ENCODE measurements at places on chromosomes 7 and 10.

GRCh38 chr7:148367731-148368475, 222.7 kb upstream of the C7orf33 start:
- DNase-seq, result no peak

- no peak for DNase-seq
These were observed 61.6 kb downstream of the TCERG1L start for GRCh38 chr10:131249955-131250344.

DNA sequence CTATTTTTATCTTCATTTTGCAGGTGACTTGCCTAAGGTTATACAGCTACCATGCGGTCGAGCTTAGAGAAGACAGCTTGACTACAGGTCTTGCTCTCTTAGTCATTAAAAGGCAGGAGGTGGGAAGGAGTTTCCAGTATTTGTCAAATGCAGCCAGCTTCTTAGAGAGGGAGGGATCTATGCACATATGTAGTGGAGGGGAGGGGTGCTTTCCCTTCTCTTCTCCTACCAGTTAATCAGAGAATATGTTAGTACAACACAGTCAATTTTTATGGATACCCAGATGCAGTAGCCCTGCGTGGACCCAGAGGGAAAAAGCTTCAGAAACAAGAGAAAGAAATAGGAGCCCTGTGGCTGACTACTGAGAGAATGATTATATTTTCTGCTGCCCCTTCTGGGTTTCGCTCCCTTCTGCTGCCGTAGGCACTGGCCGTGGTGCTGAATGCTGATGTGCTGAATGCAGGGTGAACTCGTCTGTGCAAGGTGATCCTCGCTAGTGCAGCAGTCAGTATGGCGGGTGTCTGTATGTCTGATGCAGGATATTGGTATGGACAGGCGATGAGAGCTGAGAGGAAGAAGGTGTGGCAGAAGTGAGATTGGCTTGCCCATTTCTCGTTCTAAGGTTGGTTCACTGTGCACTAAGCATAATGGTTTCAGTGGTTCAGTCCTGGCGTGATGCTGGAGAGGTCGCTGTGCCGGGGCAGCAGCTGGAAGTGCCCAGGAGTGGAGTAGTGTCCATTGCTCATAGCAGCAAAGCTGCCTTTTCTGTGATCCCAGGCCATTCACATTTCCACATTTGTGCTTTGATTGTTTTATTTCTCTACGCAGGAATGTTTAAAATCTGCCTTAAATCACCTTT, 189.2 kb upstream of the PODXL start:
- DNase-seq, result peak; percentile 3

GRCh38 chr10:133379152-133379800, at the start of gene PAOX:
TSS of gene PAOX (plus strand) at chr10:133379262. CDS start at chr10:133379317, 55 bp downstream.
- no peak for DNase-seq

DNA sequence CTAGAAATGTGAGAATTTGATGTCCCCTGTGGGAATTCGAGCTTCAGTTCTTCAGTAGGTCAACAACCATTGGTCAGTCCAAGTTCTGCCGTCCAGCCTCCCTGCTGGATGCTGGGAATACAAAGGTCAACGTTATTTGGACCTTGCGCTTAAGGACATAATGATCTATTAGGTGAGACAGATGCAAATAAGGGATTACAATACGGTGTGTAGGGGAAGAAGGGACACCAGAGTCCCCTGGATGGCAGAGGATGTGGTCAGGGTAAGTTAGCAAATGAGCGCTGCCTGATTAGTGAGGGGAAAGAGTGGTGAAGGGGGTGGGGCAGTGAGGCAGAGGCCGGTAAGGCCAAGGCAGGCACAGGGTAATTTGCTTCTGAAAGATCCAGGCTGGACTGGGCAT, 16.2 kb downstream of the CCNY start:
- peak; percentile 34 for DNase-seq

GRCh38 chr10:24467136-24467535, 256.6 kb downstream of the ARHGAP21 start:
- no peak for DNase-seq

DNA sequence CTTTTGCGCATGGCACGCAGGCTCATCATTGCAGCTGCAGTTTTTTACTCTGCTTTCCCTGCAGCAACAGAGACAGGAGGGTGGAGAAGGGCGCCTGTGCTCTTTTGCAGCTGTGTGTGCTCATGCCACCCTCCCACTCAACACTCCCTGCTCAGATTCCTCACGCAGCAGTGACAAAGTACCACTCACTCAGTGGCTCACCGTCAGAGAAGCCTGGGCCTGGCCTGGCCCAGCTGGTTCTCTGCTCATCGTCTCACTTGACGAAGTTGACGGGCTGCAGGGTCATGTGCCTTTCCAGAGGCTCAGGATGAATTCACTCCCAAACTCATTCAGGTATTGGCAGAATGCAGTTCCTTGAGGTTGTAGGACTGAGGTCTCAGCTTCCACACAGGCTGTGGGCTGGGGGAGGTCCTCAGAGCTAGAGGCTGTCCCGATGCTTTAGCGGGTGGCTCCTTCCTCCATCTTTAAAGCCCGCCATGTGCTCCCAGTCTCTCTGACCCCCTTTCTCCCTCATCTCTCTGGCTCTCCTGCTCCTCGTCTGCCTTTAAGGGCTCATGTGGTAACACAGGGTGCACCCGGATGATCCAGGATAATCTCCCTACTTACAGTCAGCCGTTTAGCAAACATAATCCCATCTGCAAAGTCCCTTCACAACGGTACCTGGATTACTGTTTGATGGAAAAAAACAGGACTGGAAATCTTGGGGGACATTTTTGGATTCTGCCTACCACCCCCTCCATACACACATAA, 25.8 kb downstream of the PTPRE start:
- no peak for DNase-seq

- no peak for DNase-seq
These were observed 106.8 kb downstream of the UBE2H start for GRCh38 chr7:129845972-129846327.

DNA sequence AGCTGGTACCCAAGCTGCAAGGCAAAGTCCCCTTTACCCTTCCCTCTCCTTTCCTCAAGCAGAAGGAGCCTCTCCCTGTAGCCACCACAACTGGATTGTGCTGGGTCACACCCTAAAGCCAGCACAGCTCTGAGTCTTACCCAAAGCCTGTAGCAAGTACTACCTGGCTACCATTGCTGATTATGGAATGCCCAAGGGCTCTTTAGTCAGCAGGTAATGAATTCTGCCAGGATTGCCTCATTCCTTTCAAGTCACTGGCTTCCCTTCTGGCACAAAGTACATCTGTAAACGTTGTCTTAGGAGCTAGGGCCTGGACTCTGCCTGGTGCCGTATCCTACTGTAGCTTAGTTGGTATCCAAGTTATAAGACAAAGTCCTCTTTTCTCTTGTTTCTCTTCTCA, 52.0 kb downstream of the FAS start:
- DNase-seq, result no peak

DNA sequence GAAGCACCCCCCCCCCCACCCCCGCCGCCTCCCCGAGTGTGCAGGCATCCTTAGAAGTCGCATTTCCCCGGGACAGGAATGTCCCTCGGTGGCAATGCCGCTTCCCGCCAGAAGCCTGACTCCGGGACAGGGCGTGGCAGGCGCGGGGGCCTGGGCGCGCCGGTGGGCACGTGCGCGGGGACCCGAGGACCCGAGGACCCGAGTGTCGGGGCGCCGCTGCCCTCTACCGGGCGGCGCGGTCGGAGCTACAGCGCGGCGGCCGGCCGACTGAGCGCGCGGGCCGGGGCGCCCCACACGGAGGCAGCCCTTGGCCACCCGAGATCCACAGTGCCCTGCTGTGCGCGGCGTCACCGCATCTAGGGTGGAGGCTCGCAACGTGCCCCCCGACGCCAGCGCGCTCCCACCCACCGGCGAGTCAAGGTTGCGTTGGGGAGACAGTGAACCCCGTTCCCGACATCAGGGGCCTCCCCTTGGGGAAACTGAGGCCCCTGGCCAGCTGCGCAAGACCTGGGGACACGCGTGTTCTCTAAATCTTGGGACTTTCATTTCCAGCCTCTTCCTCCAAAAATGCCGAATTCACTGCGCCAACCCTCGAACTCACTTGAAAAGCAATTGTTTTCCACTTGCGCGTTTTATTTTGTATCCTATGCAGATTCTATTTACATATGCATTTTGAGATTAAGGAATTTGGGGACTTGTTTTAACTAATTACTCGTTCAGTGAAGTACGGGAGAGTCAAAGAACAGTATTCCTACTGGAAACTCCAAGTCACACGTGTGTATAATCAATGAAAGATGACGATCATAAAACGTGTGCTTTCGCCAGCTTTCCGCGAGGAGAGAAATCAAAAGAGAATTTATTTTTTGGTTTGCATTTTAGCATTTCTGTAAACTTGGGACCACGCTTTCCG, 3.1 kb upstream of the CUX1 start:
- DNase-seq, result peak; percentile 68

DNA sequence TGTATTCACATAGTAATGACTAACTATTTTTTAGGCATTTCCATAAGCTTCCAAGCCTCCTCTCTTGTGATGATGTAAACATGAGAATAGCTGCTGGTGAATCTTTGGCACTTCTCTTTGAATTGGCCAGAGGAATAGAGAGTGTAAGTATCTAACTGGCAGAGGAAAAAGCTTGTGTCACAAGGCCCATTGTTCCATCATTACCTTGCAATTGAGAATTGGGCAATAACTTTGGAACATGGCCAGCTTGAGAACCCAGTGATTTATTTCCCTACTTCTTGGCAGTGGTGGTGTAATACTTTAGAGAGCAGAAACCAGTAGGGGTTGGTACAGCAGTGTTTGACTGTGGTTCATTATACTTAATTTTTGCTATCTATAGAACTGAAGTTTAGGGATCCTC, 12.0 kb downstream of the IFRD1 start:
- no peak for DNase-seq

- DNase-seq, result no peak
These were observed 78.0 kb downstream of the CYP51A1 start for GRCh38 chr7:92056286-92056685.

- no peak for DNase-seq
These were observed 118.8 kb downstream of the JAZF1 start for GRCh38 chr7:28061824-28062196.

GRCh38 chr7:12550956-12551355, 19.6 kb upstream of the SCIN start:
- DNase-seq, result no peak

- DNase-seq, result peak; percentile 25
These were observed 61.0 kb upstream of the SFMBT2 start for GRCh38 chr10:7471720-7472367.

DNA sequence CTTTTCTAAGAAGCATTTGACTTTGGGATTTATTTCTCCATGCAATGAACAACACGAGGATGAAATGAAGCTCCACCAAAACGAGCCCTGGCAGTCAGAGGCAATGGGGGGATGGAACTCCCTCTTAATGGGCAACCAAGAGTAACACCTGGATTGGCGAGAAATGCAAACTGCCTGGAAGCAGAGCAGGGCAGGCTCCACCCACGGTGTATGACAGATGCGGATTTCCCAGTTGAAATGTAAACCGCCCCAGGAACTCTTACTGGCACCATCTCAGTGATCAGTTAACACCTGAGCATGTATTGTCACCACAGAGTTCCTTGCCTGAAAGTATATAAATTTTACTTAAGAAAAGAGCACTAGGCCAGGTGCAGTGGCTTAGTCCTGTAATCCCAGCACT, 47.3 kb upstream of the AUTS2 start:
- DNase-seq, result no peak

DNA sequence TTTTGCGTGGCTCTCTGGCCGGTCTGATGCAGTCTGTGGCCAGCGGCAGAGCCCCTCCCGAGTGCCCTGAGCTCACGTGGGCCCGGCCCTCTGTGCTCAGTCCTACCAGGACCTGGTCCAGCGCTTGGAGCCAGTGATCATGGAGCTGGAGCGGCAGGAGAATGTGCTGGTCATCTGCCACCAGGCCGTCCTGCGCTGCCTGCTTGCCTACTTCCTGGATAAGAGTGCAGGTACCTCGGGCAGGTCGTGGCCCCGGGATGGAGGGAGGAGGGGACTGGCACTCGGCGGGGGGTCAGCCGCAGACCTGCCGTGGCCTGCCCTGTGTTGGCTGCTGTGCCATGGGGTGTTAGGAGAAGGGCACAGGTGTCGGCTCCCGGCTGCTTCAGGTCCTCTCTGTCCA, 20.0 kb downstream of the PFKFB3 start:
- DNase-seq, result no peak

- DNase-seq, result no peak
These were observed 112.8 kb downstream of the BAMBI start for GRCh38 chr10:28790146-28790545.

DNA sequence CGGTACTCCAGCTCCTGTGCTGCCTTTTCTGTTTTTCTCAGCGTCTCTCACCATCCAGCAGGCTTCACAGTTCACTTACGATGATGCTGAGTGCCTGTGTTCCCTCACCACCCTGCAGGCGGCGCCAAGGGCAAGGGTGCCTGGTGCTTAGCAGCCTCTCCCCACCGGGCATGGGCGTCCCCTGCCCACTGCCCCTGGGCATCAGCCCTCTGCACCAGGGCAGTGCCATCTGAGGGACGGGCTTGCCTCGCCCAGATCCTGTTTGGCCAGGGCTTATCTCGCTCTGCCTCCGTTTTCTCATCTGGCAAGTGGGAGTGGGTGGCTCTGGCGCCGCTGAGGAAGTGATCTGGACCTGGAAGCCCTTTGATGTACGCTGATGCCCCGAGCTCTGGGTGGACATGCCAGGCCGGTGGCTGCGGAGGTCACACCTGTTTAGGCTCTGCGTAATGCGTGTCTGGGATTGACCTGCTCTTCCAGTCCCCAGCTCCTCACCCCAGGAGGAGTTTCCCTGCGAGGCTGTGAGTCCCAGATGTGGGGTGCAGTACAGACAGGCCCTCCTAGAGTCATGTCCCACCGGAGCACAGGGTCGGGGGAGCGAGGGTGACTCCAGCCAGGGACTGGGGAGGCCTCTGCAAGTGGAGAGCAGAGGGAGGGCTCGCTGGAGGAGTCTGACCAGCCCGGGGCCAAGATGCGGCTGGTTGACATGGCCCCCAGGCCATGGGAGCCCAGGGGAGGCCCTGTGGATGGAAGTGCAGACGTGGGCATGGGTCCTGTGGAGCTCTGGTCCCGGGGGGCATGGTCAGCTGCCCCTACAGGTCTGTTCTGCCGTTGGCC, 11.8 kb downstream of the TTYH3 start:
- peak; percentile 28 for DNase-seq

DNA sequence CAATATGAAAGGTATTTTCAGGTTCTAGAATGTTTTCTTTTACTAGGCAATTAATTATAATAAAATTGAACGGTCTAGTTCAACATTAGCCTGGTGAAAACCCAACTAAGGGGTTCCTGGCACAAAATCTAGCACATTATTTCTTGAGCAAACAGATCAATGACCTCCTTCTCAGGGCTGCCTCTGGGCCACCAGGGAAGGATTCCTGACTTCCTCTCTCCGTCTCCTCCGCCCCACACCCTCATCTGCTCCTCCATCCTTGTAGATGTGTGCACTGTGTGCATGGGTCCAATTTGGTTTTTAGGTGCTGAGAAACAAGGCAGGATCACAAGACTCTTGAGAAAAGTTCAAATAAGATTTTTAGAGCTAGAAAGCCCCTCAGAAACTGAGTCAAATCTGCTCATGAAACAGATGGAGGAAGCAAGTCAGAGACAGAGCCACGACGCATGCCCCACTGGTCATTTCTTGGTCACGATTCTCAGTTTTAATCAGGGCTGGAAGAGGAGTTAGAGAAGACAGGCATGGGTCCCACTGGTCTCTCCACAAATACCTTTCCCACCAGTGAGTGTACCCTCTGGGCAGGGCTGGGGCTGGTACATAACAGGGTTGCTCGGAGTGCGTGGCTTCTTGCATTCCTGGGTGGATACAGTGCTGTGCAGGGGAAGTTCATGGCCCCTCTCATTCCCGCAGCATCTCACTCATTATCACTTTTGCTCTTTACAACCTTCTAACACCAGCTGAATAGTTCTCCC, 3.8 kb downstream of the TRPV6 start:
- no peak for DNase-seq

GRCh38 chr10:63125459-63125858, 7.7 kb upstream of the NRBF2 start:
- no peak for DNase-seq

GRCh38 chr10:63819753-63820329, 298.6 kb downstream of the REEP3 start:
- DNase-seq, result peak; percentile 13
